ENCODE measurements at places on chromosomes 2 and 18.

DNA sequence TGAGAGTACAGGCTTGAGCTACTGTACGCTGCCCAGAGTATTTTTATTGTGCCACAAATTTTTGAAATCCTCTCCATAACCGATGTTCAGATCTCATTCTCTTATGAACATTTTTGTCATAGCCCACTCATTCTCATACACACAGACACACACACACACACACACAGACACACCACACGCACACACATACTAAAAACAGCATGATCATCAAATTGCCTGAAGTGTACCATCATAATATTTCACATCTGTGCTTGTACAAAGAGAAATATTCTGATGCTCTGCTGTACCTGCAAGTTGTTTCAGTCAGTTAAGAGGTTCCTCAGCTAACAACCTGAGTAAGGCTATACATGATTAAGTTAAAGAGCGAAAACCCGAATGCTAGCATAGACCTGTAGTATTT lies 95.1 kb downstream of the LRRTM1 start:
- no peak for DNase-seq

DNA sequence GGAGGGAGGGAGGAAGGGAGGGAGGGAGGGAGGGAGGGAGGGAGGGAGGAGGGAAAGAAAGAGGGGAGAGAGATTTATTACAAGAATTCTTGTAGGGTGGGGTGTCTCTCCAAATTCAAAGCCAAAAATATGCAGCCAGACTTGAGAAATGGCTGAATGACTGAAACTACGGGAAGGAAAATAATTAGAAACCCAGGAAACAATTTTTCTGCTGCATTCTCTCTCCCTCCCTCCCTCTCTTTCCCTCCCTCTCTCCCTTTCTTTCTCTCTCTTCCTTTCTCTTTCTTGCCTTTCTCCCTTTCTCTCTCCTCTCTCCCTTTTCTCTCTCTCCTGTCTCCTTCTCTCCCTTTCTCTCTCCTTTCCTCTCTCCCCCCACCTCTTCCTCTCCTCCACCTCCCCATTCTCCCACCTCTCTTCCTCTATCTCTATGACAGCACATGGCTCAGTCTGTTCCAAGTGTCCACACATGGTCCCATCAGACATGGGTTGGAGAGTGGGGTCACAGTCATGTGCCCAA lies 218.7 kb downstream of the C1D start:
- no peak for DNase-seq

DNA sequence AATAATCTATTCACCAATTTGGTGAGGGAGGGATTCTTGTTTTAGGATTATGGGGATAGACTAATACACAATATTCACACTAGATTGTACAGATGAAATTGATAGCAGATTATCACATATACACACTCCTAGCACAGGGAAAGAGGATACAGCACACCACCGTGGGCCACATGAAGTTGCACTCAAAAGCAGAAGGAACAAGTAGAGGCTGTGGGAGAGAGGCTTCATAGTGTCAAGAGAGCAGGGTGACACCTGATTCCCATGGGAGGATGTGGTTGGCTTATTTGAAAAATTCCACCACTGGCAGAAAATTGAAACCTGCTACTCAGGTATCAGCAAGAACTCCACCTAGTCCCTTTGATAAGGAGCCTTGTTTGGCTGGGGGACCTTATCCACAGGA lies 395.6 kb downstream of the SPAG16 start:
- DNase-seq: no peak

DNA sequence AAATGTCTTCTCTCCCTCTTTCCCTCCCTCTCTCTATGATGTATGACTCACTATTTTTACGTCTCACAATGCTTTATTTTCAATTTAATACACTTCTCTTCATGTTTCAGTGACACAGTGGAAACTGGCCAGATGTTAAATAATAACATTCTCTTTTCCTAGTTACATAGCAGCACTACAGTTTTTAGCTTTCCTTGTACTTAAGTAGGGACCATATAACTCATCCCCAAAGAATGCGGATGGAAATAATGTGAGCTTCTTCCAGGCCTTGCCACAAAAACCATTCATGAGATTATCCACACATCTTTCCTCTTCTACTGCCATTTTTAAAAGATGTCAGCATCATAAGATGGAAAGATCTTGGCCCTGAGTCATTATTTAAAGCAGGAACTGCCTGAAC lies 789.4 kb downstream of the LRP1B start:
- no peak for DNase-seq

DNA sequence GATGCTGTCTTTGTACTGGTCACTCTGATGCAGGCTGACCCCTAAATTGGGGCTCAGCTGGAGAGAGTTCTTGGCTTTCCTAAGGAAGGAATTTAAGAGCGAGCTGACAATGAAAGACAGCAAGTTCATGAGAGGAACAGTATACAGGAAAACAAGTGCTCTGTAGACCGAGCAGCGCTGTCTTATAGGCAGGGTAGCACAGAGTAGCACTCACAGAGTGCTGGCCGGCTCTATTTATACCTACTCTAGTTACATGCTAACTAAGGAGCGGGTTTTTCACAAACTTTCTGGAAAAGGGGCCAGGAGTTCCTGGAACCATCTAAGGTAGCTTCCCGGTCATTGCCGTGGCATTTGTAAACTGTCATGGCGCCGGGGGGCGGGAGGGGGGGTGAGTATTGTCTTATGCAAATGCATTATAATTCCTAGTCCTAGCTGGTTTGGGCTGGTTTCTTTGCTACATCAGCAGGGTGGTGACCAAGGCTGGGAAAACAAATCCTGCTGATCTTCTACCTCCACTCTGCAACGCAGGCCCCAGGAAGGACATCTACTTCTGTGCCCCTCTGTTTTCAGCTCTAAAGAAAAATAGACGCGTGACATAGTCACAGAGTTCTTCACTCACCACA lies 31.6 kb upstream of the MAP3K20 start:
- no peak for DNase-seq

GRCh38 chr18:24656551-24657443 lies 196.4 kb downstream of the HRH4 start:
- DNase-seq: no peak

DNA sequence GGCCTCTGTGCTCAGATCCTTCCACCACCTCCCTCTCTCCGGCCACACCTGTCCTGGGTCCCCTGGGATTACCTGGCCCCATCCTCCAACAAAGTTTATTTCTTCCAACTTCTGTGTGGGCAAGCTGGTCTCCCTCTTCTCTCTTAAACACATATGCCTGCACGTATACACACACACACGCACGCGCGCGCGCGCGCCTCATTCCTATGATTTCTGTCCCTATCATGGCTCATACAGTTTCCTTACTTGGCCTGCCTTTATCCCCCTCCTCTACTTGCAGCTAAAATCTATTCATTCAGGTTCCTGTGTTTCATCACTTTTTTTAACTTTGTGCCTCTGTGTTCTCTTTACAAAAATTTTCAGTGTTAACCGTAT lies 96.4 kb downstream of the LOXHD1 start:
- DNase-seq: no peak

- no peak for DNase-seq
These were observed 35.6 kb upstream of the NDUFV2 start for GRCh38 chr18:9066817-9067306.

DNA sequence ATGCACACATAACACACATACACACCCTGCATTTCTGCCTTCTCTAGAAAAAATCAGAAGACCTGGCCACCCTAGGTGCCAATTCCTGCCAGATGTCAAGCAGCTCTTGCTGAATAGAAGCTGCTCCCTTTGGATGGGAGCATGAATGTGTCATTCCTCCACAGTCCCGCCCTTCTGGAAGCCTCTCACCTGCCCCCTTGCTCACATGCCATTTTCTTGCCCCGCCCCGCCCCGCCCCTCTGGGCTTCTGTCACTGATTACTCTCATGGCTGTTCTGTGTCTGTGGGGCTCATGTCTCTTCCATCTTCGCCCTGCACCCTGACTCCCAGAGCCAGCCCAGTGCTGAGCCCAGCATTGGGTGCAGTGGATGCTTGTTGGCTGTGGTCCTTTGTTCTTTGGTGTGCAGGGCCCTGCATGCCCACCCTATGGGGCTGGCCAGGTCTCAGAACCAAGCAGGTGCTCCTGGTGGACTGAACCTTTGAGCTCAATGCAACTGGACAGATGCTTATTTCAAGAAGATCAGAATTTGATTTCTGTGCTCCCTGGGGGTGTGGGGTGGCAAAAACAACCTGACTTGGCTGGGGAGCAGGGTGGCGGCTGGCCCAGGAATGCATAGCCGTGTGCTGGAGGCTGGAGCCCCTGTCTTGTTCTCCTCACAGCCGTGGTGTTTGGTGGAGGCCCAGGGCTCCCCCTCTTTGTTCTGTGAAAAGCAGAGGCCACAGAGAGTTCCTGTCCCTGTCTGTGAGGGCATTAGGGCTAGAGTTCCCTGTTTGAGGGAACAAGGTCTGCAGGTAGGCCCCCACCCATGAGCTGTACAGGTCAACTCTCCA lies 140.6 kb upstream of the GLI2 start:
- DNase-seq: no peak

GRCh38 chr2:25701801-25702200 lies 28.4 kb upstream of the DTNB start:
- DNase-seq: no peak

DNA sequence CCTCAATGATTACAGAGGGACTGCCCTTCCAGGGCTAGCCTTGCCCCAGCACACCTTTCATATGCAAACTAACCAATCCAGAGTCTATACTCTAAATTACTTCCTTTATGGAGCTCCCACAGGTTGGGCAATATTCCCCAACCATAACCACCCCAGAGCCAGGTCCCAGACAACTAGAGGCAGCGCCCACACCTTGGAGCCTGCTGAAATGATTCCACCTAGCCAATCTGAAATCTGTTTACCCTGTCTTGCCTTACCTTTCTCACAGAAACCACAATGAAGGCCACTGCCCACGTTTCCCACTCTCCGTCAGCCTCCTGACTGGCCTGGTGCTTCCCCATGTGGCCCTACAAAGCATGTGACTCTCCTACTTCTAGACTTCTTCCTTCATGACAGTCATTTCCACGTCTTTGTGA lies 62.0 kb downstream of the REEP1 start:
- no peak for DNase-seq

- no peak for DNase-seq
These were observed 312.4 kb upstream of the MEIS1 start for GRCh38 chr2:66122516-66122915.

DNA sequence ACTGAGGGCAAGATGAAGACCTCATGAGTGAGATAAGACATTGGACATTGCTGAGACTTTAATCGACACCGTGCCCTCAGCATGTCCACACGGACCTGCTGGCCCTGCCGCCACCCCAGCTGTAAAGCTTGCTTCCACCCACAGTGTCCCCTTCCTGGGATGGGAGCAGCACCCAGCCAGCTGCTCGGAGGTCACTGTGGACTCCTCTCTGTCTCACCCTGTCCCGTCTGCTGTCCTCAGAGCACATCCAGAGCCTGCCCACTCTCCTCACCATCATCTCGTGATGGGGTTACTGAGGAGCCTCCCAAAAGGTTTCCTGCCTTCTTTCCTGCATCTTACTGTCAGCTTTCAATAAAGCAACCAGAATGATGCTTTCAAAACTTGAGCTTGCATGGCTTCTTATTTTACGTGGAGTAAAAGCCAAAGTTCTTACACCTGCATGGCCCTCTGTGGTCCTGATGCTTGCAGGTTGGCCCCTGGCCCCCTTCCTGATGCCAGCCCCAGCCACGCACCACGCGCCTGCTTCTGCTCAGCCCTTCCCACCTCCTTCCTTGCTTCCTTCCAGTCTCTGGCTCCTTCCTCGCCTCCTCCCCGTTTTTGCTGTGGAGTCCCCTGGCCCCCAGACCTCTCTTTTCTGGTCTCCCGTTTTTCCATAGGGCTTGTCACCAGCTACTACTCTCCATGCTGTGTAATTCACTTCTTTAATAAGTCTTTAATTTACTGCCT lies 67.0 kb downstream of the DGKD start:
- DNase-seq: no peak

DNA sequence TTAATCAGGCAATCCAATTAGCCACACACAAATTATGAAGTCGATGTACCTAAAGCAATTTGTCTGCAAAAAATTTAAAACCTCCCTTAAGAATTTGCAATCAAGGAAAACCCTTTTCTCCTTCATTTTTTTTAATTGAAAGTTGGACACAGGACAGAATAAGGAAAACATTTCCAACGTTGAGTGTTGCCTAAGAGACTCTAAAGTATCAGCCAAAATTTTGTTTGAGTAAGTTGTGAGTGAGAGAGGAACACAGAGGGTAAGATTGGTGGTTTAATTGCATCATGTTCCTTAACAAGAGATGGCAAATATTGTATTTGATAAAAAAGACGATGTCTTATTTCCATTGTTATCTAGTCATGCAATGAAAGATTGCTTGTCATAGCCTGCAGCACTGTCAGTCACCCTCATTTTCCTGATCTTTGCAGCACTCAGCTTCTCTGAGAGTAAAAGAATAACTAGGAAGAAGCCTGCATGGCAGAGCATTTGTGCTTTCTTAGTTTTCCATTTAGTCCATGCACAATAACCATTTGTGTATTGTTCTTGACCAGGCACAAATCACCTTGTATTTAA lies 115.5 kb downstream of the ICOS start:
- DNase-seq: no peak

GRCh38 chr18:46062781-46063180 lies 9.3 kb downstream of the PSTPIP2 start:
- no peak for DNase-seq

DNA sequence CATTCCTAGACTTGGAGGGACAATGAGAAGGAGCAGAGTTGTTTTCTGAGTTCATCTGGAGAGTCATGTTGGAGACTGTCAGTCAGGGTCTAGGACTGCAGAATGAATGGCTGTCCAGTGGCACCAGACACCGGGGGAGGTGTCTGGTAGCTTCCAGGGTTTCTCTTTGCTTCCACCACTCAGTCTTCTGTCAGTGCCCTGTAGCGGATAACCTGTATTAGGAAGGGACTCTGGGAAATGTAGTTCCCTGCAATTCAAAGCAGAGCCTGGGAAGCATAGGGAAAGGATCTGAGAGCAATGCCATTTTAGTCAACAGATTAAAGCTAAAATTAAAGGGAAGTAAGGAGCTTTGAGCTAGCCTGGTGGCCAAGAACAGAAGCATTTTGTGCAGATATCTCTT lies 257.9 kb downstream of the THSD7B start:
- DNase-seq: no peak

Data from T-helper 2 cell treated with Interferon-gamma antibody and Interleukin-4, amounts not matched to agents 5 μg/mL and 100 μg/mL, for 36 hours (primary cell).